Left ventricle myocardium inferior (tissue), 1 donor: ENCODE measurements at places on chromosomes 2 and 18. TPM values are rescaled to one million over a fixed set of nuclear protein-coding genes. Genes with fewer than 3 reads are reported as not detected.

The ACVR1C gene
- 0.36 TPM for total RNA-seq

DNA sequence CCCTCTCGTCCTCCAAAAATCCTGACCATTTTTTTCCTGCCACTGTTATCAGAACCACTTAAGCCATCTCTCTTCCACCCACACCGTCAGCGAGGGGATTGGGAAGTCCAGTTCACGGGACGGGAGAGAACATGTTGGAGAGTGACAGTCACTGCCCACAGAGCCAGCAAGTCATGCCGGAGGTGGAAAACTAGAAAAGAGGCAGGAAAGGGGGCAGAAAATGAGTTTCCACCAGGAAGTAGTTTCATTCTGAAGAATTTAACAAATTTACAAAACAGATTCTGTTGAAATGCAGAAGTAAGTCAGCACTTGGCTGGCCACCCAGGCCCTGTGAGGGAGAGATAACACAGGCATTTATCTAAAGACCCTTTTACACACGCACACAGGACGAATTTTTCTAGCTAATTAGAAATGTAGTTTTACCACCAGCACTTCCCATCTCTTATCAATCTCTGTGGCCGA is 431.3 kb downstream of the TSN start:
- no peak for DNase-seq

The FAP gene
- total RNA-seq = 0.71 TPM

GRCh38 chr18:7579176-7579917 is 12.2 kb downstream of the PTPRM start:
- no peak for DNase-seq

DNA sequence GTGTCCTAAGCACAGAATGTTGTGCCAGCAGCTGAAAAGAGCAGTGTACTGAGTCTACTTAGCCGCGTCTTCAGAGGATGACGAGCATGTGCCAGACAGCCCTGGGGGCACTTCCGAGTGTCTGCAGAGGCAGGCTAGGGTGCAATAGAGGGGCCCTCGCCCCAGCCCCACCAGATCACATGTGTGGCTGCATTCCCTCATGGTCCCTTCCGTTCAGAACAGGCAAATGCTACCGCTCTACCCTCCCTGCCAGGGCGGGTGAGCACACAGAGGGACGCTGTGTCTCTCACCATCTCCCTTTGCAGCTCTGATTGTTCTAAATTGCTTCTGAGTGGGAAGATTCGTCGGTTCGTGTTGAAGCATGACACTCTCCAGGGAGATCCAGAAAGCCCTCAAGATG is 212.2 kb upstream of the RAB12 start:
- DNase-seq = no peak

GRCh38 chr2:226524381-226524843 is 275.2 kb downstream of the IRS1 start:
- DNase-seq = no peak

DNA sequence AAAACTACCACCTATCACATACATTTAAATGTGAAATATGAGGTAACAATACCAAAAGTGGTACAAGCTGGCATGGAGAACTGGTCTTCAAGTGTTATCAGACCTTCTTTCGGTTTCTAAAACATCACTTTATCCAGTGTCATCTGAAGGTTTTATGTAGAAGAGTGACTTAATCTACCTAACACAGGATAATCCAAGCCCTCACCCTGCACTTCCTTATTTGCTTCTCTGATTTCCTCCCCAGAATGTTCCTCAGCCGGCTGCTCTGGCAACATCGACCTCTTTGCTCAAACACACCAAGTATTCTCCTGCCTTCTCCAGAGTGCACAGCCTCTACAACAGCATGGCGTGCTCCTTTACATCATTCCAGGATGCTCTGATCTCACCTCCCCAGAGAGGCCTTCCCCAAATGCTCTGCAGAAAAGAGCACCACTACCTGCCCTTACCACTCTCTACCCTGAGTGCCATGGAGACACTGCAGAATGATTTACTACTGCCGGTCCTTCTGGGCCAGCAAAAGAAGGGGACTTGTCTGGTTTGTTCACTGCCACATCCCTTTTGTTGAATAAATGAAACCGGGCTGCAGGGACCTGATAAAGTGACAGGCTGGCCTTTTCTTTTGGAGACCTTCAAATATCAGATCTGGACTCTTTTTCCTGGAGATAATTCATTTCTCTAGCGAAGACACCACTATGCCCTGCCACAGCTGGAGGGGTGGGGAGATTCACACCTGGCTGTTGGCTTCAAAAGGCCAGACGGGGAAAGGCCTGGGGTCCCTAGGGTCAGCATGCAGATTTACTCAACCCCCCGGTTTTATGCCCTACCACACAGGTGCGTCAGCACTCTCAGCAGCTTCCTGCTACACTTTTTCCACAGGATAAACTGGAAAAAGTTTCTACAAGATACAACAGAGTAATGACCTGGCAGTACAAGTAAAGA is 42.0 kb downstream of the TTR start:
- no peak for DNase-seq

- DNase-seq = no peak
Measured at GRCh38 chr2:48173141-48173540, 266.8 kb upstream of the FBXO11 start.

DNA sequence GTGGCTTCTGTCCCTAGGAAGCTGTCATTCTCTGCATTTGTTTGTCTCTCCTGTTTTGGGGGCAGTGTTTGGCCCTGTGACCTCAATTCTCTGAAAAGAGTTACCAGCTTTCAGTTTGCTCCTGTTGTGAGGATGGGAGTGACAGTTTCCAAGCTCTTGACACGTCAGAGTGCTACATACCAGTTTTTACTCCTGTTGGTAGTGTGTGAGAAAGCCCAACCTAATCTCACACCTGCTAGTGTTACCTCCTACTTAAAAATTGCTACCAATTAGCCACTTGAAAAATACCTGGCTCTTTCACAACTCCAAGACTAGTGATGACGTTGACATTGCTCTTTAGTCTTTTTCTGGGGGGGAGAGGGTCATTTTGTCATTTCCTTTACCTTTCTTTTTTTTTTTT is 14.1 kb downstream of the SKA1 start:
- DNase-seq = no peak

GRCh38 chr2:239184179-239184578 is 216.6 kb downstream of the HDAC4 start:
- peak; percentile 3 for DNase-seq
